Keratinocyte (primary cell): ENCODE measurements at places on chromosomes 16 and 17.

- DNase-seq = no peak
Measured at GRCh38 chr17:50252781-50253180, 21.5 kb upstream of the TMEM92 start.

DNA sequence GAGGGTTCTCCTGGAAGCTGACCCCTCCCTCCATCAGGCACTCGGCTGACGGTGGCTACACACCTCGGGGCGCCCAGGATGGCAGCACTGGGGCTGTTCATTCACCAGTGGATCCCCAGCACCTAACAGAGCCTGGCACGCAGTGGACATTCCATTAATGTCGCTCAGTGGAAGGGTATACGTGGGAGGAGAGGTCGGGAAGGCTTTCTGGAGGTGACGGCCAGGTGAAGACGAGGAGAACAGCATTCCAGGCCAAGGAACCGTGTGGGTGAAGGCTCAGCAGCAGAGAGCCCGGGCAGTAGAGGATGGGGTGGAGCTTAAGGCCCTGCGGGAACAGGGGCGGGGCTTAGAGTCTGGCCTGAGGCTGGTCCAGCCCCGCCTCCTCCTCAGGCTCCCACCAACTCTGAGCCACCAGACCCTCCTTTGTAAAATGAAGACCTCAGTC lies 2.5 kb upstream of the HS3ST6 start:
- no peak for DNase-seq

DNA sequence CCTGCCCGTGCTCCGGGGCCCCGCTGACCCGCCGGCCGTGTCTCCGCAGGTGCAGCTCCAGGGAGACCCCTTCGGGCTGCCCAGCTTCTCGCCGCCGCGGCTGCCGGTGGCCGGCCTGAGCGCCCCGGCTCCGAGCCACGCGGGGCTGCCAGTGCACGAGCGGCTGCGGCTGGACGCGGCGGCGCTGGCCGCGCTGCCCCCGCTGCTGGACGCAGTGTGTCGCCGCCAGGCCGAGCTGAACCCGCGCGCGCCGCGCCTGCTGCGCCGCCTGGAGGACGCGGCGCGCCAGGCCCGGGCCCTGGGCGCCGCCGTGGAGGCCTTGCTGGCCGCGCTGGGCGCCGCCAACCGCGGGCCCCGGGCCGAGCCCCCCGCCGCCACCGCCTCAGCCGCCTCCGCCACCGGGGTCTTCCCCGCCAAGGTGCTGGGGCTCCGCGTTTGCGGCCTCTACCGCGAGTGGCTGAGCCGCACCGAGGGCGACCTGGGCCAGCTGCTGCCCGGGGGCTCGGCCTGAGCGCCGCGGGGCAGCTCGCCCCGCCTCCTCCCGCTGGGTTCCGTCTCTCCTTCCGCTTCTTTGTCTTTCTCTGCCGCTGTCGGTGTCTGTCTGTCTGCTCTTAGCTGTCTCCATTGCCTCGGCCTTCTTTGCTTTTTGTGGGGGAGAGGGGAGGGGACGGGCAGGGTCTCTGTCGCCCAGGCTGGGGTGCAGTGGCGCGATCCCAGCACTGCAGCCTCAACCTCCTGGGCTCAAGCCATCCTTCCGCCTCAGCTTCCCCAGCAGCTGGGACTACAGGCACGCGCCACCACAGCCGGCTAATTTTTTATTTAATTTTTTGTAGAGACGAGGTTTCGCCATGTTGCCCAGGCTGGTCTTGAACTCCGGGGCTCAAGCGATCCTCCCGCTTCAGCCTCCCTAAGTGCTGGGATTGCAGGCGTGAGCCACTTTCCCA lies 5.9 kb downstream of the CTF1 start:
- DNase-seq = no peak

DNA sequence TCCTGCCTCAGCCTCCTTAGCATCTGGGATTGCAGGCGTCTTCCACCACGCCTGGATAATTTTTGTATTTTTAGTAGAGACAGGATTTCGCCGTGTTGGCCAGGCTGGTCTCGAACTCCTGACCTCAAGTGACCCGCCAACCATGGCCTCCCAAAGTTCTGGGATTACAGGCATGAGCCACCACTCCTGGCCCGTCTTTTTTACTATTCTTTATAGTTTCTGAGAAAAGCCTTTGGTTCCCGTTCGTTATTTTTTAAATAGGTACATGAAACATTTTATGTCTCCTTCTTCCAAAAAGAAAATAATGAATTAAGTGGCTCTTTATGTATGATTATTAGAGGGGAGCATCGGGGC lies 570 bp upstream of the BCO1 start:
- no peak for DNase-seq

DNA sequence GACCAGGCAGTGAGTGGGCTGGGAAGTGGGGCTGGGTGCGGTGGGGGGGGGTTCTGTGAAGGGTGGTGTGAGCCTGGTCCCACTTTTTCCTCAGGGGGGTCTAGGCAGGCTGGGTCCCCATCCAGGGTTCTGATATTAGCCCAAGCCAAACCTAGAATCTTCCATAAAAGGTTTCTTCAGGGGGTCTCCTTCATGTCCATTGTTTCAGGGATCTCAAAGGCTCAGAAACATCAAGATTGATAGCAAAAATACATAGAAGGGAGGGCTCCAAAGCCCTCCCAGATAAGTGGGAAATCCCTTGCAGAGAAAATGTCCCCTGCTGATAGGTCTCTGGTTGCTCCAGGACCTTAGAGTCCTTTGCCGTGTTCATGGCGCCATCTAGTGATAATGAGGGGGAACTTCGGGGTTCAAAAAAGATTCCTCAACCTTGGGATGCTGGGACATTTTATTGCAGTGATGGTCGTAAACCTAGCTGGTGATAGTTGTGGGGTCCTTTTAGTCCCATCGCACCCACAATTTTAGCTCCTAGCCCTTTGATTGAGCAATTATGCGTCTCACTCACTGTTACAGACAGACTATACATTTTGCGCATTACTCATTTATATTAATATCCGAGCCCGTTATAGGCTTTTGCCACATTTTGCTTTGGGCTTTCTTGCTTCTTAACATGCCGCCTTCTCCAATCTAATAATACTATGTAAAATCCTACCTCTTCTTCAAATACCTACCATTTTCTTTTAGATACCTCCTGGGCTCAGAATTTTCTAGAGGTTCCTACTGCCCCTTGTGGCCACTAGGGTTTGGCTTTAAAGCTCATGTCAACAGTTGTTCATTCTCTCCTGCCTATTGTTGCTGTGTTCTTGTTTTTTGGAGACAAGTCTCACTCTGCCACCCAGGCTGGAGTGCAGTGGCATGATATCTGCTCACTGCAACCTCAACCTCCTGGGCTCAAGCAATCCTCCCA lies 35.1 kb downstream of the IGF2BP1 start:
- DNase-seq = peak; percentile 33

DNA sequence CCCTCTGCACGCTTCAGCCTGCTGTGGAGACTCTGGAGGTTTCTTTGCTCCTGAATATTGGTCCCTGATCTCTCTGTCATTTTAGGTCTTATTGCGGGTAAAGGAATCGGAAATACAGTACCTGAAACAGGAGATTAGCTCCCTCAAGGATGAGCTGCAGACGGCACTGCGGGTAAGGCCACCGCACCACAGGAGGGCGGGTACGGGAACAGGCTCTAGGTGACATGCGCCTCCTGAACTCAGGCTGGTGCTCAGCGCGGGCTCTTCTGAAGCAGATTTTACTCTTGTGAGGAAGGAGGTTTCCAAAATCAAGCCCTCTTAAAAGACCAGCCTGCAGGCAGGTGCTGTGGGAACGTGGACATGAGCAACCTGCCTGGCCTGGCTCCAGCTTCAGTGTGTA lies 29.8 kb downstream of the PLD6 start:
- DNase-seq = no peak

GRCh38 chr16:17224350-17224749 lies 246.4 kb downstream of the XYLT1 start:
- DNase-seq = no peak

GRCh38 chr16:67040166-67040565 lies 11.2 kb downstream of the CBFB start:
- no peak for DNase-seq

- DNase-seq = no peak
Measured at GRCh38 chr17:62852195-62852594, 44.1 kb upstream of the MARCHF10 start.

DNA sequence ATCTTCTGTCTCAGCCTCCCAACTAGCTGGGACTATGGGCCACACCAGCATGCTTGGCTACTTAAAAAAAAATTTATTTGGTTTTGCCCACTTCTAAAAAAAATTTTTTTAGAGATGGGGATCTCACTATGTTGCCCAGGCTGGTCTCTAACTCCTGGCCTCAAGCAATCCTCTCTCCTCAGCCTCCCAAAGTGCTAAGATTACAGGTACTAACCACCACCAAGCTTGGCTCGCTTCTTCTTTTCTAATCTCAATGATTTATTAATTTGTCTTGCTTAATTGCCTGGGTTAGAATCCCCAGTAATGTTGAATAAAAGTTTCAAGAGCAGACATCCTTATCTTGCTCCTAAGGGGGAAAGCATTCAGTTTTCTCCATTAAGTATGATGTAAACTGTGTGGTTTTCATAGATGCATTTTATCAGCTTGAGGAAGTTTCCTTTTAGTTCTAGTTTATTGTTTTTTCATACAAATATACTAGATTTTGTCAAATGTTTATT lies 65.8 kb upstream of the NACA2 start:
- no peak for DNase-seq

DNA sequence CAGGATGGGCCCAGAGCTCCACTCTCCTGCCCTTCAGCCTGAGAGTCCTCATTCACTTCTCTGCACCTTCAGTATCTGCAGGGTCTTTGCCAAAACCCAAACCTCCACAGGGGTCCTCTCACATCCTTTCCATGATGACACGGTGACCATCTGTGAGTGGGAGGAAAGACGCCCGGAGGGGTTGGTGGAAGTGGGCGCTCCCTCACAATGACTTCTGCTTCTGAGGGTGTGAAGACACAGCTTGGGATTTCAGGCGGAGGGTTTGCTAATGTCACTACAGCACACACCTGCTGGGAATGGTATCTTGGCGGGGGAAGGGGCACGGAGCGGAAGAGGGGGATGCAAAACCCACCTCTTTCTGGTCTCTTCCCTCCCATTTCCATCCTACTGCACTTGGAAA lies 115.1 kb upstream of the SDK2 start:
- DNase-seq = no peak

DNA sequence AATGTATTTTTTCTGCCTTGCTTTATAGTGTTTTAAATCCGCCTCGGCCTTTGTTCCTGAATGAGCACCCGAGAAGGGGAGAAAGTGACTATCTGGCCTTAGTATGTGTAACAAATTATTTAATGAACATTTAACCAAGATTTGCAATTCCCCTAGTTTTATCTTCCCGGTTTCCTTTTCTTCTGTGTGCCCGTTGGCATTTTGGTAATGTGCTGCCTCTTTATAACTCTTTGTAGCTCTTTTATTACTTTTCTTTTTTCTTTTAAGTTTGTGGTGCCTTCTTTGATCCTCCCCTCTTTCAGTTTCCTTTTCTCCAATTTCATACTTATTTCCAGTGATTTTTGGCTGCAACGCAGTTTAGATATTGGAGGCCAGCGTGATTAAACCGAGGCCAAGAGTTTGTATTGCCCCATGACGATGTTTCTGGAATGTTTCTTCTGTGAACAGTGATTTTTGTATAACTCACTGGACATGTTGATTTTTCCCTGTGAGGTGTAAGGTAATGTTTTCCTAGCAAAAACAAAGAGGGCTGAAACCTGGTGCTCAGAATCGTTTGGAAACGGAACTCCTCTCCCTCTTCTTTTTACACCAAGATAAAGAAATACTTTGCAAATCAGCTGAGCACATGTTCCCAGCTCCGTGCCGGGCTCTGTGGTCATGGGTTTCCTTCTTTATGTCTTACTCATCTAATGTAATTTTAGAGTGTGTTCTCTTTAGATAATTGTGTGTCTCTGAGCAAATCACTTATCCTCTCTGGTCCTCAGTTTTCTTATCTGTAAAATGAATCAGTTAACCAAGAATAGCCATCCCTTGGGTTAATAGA lies 344.3 kb downstream of the WWOX start:
- DNase-seq = no peak

GRCh38 chr17:8048236-8048635 lies 9.4 kb downstream of the ALOX15B start:
- no peak for DNase-seq

DNA sequence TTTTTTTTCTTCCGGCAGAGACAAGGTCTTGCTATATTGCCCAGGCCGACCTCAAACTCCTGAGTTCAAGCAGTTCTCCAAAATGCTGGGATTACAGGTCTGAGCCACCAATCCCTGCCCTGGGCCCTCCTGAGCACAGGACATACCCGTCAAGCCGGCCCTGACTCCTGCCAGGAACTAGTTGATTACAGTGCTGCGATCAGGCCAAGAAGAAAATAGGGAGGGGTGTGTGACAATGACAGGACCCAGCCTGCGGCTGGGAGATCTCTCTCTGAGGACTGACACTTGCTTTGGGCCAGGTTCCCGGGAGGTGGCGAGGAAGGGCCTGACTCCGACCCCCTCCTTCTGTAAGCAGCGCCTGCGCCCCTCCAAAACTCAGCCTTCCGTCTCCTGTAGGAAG lies 276.6 kb downstream of the MRTFB start:
- no peak for DNase-seq

DNA sequence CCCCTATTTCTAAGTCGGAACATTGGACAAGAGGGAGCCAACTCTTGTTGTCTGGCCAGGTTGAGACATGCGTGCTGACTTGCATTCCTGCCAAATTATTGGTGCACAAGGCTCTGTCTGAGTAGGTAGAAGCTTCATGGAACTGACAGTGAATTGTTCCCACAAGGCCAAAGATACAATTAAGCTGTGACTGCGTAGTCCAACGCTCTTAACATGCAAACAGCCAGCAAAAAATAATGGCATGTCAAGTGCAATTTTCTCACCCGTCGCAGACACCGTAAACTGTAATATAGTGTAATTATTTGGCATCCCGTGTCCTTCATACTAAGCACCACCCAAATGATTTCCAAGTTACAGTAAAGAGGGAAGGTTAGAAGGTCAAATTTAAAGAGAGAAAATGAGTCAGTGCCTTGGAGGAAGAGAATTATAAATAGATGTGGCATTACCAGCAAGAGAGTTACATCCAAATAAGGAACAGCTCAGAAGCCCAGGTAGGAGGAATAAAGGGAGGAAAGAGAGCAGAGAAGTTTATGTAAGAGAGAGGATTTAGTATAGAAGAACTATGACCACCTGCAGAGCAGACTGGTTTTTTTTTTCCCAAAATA lies 21.8 kb downstream of the CDH8 start:
- DNase-seq = no peak

GRCh38 chr16:67399749-67400704 lies 6.7 kb upstream of the TPPP3 start:
- DNase-seq = no peak
